ENCODE measurements at places on chromosomes 2 and 18.

- DNase-seq = no peak
Observed at GRCh38 chr2:158297606-158298005, 158.9 kb downstream of the CCDC148 start.

- DNase-seq = no peak
Observed at GRCh38 chr2:168835969-168836368, 33.5 kb downstream of the NOSTRIN start.

- DNase-seq = no peak
Observed at GRCh38 chr2:118123561-118124232, 35.4 kb downstream of the INSIG2 start.

DNA sequence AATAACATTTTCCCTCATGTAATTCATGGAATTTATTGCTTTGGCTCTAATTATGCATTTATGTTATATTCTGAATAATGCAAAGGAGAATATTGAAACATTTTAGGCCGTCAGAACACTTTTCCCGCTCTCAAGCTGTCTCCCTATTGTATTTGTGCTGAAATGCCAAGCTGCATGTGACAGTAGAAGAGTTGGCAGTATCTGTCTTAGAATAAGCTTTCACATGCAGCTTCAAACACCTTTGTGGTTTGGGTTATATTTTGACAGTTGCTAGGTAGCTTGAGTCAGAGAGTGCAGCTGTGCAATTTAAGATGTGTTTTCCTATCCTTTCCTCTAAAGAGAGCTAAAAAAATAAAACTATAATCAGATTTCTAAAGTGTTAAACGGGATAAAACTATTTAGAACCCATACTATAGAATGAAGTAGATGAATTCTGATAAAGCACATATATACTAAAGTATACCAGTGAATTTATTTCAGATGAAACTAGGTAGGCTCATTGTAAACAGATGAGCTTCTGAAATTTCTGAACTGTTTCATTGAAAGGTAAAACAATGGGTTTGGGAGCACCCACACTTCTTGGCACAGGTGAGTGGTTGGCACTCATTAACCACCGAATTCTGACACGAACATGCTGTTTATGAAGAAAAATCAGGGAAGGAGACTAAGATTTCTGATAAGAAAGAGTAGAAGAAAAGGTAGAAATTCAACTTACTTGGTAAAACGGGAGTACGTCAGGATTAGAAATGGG lies 43.4 kb downstream of the PLCL1 start:
- no peak for DNase-seq

- DNase-seq = no peak
Observed at GRCh38 chr2:183740241-183740640, 616.0 kb downstream of the NUP35 start.

DNA sequence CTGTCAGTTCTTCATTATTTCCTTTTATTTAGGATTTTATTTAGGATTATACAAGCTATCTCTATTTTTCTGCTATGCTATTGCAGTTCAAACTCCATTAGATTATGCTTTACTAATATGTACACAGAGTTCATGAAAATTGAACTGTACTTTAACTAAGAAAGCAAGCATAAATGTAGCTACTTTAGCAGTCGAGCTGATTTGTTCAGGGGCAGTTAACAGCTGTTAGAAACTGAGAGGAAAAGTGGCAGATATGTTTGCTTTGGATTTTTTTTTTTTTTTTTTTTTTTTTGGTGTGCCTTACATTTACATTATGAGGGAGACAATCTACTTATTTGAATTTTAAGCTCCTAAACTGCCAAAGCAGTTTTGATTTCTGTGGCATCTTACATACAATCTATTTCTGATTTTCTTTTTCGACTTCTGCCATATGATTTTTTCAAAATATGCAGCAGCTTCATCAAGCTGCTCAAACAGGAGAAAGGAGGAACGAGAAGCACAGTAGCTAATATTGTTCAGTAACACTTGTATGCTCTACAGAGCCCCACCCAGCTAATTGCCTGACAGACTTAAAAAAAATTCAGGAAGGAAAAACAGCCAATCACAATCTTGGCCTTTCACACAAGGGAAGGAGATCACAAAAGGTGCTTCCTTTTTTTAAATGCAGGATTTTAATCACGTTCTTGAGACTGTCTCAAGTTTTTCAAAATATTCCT lies 233.4 kb upstream of the SIX3 start:
- DNase-seq = no peak

All from left forelimb (tissue), 1 donor.